ENCODE measurements at places on chromosomes 11 and 22. TPM values are rescaled to one million over a fixed set of nuclear protein-coding genes. Genes with fewer than 3 reads are reported as not detected.

- no peak for DNase-seq
Observed at GRCh38 chr11:36155770-36156160, 133.5 kb downstream of the COMMD9 start.

DNA sequence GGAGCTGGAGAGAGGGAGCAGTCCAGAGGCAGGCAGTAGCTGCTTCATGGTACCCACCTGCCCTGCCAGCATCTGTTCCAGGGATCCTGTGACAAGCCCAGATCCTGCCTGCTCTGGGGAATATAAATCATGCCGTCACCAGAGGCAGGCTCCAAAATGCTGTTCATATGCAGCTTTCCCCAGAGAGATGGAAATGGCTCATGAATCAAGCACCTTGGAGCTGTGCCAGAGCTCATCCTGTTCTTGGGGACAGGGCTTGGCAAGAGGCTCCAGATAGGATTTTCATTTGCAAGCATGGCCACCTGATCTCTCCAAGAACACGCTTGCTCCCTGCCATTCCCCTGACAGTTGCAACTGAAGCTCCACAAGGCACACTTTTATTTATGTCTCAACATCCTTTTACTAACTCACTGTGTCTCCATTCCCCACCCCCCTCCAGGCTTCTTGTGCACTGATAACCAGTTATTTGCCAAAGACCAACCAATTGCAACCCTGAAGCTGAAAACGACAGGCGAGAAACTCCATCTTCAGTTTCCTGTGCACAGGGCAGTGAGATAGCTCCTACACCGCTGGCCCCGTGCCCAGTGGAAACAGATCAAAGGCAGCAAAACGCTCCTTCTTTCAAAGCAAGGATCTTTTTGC, 115.8 kb upstream of the PITPNB start:
- DNase-seq: no peak

- no peak for DNase-seq
Observed at GRCh38 chr11:119476666-119477331, 53.8 kb upstream of the THY1 start.

DNA sequence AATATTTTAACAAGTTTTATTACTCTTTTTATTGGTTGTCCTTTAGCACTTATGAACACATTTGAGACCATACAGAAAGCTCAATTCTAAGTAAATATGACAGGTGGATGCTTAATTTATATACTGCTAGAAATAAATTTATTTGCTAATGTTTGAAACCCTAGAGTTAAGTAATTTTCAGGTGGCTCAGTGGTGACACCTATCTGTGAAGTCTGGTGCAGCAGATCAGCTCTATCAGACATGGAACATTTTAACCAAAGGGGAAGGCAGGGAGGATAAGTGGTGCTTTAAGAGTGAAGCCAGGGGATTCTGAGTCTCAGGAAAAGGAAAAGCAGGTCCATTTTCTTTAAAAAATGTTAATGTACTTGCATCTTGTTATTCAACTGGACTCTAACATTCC, 175.8 kb downstream of the DSCAML1 start:
- peak; percentile 15 for DNase-seq

- no peak for DNase-seq
Observed at GRCh38 chr11:102226702-102227490, 90.4 kb upstream of the BIRC3 start.

- DNase-seq: no peak
Observed at GRCh38 chr22:28366856-28367255, 312.8 kb downstream of the TTC28 start.

The CEND1 gene
- total RNA-seq: not detected

The KRTAP5-9 gene
- not detected for total RNA-seq

DNA sequence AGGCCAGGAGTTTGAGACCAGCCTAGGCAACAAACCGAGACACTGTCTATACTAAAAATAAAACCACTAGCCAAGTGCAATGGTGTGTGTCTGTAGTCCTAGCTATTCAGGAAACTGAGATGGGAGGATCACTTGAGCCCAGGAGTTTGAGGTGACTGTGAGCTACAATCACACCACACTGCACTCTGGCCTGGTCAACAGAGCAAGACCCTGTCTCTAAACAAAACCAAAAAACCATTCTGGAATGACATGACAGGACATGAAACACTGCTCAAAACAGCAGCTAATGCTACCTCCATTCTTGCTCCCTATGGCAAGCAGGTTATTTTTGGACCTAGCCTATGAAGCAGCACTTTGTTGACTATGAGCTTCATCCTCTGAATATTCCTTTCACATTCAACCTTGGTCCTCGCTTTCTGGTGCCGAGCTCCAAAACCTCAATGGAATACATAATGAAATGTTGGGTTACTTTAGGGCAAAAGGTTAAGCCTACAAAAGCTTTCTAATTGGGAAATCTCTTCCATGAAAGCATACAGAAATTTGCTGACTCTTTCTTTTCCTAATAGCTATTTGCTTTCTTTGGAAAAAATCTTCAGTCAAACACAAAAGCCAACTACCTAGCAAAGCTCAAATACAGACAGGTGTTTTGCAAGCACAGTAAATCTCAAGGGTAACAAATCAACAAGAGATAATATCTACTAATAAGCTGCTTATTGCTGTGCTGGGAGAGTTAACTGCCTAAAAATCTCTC, 21.1 kb downstream of the SIK3 start:
- no peak for DNase-seq

The LRRC10B gene
- not detected for total RNA-seq

GRCh38 chr11:94405062-94405833, 4.0 kb upstream of the GPR83 start:
- peak; percentile 80 for DNase-seq

The RIBC2 gene
- 3.9 TPM for total RNA-seq

The NRGN gene
- not detected for total RNA-seq

DNA sequence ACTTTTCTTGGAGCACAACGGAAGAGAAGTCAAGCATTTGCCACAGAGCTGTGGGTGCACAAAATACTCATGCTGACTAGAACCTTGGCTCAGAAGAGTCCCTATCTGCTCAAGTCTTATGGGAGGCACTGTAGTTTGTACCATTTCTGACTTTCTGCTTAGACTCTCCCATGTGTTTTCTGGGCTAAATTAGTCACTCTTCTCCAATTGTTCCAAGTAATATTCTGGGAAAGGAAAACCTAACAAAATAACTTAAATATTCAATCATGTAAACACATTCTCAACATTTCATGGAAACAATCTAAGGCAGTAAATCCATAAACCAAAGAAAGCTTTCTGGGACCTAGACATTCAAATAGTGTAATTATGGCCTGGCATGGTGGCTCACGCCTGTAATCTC, 220.7 kb downstream of the SWAP70 start:
- DNase-seq: no peak

The DGAT2 gene
- total RNA-seq: 3.9 TPM

The CRYBB2 gene
- not detected for total RNA-seq

DNA sequence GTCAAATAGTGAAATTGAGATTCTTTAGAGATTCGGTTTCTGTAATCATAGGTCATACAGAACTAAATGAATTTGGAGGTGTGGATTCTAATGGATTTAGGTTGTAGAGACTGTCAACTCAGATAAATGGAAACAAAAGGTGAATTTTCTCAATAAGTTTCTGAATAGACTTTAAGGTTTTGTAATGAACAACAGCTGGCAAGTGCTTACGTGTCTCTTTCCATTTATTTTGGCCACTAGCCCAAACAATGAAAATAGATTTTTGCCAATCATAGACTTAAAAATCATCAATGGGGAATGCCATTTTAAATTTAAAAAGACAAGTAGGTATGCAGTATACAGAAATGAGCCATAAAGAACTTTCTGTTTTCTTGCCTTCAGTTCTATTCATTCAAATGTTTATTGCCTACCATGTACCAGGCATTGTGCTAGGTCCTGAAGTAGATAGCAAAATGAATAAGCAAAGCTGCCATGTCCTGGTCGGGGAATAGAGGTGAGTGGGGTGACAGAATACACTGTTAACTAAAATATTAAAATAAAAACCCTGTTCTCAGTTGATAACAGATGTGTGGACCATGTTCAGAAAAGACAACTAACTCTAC, 16.9 kb upstream of the TMEM135 start:
- no peak for DNase-seq

DNA sequence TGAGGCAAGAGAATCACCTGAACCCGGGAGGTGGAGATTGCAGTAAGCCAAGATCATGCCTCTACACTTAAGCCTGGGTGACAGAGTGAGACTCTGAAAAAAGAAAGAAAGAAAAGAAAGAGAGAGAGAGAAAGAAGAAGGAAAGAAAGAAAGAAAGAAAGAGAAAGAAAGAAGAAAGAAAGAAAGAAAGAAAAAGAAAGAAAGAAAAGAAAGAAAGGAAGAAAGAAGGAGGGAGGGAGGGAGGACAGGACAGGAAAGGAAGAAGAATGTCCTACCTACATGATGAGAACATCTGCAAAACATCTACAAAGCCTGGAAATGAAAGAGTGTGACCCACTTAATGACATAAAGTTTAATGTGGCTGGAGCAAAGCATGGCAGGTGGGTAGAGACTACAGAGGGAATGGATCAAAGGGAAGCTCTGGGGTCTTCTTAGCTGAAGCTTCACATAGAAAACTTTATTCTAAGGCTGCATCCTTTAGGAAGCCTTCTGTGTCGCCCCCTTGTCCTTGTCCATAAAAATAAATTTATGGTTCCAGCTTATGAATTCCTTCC, 112.3 kb upstream of the ASPHD2 start:
- DNase-seq: no peak

DNA sequence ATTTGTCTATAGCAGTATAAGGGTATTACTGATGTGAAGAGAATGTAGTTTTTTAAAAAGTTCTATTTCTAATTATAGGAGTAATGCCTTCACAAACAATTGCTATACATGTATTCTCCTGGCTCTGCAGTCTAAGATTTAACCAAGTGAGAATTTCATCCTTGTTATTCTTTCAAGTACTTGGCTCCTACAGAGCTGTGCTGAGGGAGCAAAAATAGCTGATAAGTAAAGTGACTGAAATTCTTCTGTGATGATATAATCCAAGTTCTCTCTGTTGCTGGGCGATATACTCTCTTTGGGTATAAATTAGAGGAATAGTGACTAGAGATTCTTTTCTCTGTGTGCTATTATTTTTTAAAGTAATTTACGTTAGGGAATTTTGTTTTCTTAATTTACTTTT, 68.0 kb downstream of the PGR start:
- no peak for DNase-seq

DNA sequence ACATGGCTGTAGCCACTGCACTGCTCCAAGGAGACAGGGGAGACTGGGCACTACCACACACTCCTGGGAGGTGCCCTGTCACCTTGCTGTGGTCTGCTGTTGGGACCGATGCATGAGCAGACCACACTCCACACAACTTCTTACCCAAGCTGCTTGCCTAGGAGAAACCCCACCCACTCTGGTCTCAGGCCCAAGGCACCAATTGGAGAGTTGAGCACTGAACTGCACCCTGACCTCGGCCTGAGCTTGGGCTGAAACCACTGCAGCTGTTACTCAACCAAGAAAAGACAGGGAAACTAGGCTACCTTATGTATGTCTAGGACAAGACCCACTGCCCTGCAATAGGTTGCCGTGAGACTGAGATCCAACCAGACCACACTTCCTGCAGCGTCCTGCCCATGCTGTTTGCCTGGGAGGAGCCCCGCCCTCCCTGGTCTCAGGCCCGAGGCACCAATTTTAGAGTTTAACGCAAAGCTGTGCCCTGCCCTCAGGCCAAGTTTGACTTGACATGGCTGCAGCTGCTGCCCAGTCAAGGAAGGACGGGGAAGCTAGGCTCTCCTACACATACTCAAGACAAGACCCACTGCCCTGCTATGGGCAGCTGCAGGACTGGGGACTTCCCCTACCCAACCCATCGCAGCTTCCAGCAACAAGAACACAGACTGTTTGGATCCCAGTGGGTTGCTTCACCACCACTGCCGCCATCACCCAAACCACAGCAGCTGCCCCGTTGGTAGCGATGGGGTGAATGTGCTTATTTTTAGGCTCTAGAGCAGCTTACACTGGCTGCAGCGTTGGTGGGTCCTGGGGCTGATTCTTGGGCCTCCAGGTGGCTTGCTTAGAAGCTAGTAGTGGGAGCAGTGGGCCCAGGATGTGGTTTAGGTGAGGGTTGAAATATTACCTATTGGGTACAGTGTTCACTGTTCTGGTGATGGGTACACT, 66.8 kb downstream of the BRD1 start:
- no peak for DNase-seq

The FOLR2 gene
- not detected for total RNA-seq

The MISFA gene
- 1.4 TPM for total RNA-seq

DNA sequence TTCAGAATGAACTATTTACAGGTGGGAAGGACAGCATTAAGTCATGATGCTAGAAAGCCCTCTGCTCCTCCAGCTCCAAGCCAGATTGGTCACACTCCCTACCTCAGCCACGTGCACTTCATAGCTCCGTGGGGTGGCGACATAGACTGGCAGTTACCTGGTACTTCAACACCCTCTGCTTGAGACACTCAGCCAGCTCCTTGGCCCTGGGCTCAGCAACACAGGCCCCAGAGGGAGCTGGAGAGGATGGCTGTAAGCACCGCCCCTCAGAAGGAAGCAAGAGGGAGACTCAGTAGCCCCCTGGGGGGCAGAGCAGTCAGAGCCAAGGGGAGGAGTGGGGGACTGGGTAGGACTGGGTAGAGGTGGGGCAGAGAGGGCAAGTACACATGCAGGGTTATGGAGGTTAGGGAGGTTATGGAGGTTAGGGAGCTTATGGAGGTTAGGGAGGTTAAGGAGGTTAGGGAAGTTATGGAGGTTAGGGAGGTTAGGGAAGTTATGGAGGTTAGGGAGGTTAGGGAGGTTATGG, 102.1 kb upstream of the BID start:
- no peak for DNase-seq

DNA sequence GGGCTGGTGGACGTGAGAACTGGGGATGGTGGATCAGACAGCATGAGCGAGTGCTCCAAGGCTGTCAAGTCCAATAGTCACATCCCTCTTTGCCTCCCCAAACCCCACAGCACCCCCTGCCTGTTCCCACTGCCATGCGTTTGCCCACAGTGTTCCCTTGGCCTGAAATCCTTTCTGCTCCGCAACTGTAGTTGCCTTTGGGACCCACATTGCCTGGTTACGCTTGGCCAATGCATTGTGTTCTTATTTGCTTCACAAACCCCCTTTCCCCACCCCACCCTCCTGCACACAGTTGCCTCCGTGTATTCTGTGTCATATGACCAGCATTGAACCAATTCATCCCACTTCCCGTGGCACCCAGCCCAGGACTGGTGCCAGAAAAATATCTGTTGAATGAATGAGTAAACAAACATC, 2.1 kb upstream of the KIAA0930 start:
- peak; percentile 89 for DNase-seq

The C1QTNF4 gene
- not detected for total RNA-seq

GRCh38 chr22:25701056-25701780, 40.8 kb upstream of the MYO18B start:
- no peak for DNase-seq

GRCh38 chr11:134519390-134519750, 107.3 kb upstream of the B3GAT1 start:
- DNase-seq: no peak

GRCh38 chr11:101474666-101475065, 109.1 kb downstream of the TRPC6 start:
- DNase-seq: no peak

Data from SK-MEL-5 (cell line).